ENCODE measurements at places on chromosomes 7 and 10.

- no peak for DNase-seq
Measured at GRCh38 chr7:76193466-76193865, 8.2 kb upstream of the SRRM3 start.

DNA sequence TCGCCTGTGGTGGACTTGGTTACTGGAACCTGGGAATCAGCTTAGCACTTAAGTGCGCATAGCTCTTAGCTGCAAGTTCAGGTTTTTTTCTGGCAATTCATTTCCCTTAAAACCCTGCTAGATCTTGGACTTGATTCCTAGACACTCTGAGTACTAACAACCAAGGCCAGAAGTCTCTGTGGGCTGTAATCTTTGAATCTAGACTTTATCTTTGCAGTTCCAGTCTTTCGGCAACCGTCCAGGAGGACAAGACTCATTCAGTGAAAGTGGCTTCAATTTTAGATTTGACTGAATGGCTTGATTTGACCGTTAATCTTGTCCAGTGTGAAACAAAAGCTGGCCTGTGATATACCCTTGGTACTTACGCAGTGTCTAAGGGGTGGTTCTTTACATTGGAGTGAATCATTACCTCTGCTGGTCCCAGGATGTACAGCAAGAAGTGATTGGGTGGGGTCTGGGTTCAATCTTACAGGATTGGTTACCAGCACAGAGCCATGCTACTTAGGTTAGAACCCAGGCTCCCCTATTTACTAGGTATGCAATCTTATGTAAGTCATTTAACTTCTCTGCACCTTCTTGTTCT is 16.4 kb downstream of the PTTG1IP2 start:
- DNase-seq = no peak

GRCh38 chr10:54363390-54363789 is 437.6 kb downstream of the PCDH15 start:
- no peak for DNase-seq

DNA sequence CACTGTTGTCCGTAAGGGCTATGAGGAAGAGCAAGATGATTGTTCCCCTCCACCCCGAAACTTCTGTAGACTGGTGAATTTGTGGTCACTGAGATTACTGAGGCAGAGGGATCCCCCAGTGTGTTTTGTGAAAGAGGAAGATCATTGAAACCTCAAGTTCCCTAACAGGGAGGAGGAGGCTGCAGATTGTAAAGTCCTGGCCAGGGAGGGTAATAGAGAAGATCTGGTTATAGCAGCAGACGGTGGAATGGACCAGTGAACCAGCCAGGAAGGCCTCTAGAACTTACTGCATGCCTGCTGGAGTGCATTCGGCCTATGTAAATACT is 31.1 kb downstream of the LMTK2 start:
- DNase-seq = no peak

DNA sequence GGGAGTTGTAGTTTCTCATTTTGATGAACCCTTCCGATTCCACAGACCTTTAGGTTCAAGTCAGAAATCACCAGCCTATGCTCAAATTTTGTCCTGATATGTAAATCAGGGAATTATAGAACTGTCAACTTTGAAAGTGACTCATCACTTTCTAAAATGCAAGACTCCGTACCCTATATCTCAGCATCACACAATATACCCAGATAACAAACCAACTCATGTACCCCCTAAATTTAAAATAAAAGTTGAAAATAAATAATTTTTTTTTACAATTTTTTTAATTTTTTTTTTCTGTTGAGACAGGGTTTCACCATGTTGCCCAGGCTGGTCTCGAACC is 393 bp upstream of the ARHGAP19 start:
- no peak for DNase-seq

DNA sequence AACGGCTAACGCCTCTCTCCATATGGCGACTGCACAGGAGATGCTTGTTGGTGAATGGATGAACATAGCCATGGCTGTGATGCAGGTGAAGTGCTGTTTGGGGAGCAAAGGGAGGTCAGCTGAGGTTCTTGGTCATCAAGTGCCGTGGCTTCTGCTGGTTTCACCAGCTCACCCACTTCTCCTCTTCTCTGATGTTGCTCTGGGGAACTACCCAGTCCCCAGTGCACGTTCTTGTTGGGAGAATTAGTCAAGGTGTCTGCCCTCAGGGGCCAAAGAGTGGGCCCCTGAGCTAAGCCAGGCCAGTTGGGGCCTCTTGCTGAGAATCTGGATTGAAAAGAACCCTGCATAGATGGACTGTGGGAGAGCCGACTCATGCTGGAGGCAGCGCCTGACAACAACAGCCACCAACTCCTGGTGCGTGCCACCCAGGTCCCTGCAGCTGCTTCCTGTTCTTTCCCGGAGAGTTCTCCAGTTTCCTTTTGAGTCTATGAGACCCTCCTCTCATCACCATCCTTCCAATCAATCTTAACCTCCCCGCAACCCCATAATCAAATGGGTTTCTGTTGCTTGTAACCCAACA is 3.0 kb downstream of the BTBD16 start:
- DNase-seq = no peak

- DNase-seq = no peak
Measured at GRCh38 chr10:95245425-95246055, 45.3 kb downstream of the PDLIM1 start.

DNA sequence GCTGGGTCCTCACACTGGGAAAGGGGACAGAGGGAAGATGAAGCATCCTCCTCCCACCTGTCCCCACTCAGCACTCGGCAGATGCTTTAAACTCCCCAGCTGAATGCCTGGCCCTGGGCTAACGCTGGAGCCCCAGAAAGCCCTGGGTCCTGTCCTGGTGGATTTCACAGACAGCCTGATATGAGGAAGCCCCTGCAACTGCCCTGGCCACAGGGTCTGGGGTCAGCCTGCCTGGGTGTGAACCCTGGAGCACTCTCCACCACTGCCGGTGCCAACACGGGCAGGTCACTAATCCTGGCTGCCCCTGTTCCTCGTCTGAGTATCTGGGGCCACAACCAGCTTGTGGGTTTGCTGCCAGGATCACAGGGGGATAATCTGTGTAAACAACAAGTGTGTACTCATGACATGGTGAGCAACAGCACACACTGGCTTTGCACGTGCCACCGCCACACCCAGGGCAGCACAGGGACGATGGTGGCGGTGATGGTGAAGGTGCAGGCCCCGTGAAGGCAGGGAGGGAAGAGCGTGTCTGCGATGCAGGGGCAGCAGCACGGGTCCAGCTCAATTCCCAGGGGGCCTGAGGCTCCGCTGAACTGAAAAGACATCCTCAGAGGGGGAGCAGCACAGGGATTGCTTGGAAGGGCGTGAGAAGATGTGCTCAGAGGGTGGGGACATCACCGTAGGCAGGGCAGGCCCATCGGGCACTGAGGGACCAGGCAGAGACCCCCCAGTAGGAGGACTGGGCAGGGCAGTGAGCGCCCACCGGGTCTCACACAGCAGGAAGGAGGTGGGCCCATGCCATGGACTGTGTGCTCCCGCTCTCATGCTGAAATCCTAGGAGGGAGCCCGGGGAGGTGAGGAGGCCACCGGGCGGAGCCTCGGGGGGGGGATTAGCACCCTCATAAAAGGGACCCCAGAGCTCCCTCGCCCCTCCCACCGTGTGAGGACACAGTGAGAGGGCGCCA is 238.7 kb downstream of the MAD1L1 start:
- no peak for DNase-seq

- DNase-seq = no peak
Measured at GRCh38 chr10:103793429-103793828, 61.9 kb downstream of the SH3PXD2A start.

- no peak for DNase-seq
Measured at GRCh38 chr7:136869001-136869961, 829 bp downstream of the CHRM2 start.
